Non-pigmented ciliary epithelial cell (primary cell): ENCODE measurements at places on chromosomes 1 and 21.
A peak's percentile ranks its signal among the peaks of the same experiment; 100 is the strongest.

DNA sequence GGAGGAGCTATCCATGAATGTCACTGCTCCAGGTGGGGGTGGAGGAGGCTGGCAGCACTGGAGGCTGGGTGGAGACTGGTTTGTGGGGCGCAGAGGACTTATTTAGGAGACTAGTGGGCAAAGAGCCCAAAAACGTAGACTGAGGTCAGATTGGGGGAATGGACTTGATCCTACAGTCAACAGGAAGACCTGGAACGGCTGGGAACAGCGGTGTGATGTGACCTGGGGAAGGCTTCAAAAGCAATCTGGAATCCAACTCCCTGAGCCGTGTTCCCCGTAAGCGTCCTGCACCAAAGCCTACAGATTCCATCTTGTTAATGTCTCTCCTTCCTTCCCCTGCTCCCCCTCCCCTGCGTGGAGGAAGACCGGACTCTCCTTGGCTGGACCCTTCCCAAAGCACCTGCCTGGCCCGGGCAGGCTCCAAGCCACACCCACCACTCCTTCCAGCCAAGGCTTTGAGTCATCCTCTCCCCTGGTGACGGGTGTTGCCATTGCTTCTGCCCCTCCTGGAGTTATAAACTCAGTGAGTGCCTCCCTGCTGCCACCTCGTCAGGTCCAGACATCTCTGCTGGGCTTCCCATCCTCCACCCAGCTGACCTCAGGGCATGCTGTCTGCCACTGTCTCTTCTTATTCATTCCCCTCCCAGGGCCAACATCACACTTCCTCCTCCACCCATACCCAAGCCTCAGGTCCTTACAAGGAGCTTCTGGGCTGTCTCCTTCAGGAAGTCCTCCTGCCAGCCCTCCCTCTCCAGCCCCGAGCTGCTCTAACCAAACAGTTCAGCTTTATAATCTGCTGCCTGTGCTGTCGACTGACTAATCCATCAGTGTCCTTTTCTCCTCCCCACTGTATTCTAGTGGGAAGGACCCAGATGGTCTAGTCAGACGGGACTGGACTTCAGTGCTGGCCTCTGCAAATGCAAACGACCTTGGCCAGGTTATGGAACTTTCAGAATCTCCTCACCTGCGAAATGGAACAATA lies 1.6 kb upstream of the CLSTN1 start:
- DNase-seq = no peak

- no peak for DNase-seq
These were observed 363.0 kb upstream of the DUSP10 start for GRCh38 chr1:222104694-222105392.

DNA sequence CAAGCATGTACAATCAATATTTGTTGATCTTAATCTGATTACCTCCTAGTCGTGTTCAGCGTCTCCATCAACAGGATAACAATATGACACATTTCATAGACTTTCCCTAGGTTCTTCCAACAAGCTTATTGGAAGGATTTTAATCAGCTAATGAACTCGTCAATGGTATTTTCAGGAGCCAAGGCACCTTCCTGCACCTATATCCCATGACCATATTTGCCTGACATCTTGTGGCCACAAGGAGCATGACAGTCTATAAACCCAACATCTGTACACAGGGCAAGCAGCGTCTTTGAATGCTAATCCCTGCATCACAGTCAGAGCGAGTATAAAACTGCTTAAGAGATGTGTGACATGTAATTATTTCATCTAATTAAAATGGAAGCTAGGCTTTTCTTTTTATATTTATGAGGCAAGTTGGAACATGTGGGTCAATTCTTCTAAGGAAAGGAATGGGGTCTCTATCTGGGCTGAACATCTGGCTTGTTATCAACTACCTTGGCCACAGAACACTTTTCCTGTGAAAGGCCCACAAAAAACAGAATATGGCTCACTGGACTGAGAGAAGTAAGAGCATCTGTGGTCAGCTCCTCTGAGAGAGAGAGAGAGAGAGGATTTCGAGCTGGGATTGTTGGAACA lies 388.8 kb downstream of the NTNG1 start:
- peak; percentile 17 for DNase-seq

DNA sequence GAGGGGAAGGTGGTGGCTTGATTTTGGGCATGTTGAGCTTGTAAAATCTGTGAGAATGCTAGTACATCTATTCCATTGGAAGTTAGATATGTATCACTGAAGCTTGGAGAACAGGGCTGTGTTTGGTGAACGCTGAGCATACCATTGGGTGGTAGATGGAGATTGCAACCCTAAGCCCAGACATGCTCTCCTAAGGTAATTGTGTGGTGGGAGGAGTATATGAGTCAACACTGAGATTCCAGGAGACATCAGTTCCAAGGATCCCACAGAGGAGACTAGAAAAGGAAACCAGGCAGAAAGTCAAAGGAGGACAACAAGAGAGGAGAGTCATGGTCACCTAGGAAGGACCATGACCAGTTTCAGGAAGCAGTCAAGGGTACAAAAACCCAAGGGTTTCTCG lies 60.4 kb downstream of the KIF21B start:
- DNase-seq = no peak

GRCh38 chr1:233972951-233973635 lies 68.6 kb downstream of the SLC35F3 start:
- no peak for DNase-seq

DNA sequence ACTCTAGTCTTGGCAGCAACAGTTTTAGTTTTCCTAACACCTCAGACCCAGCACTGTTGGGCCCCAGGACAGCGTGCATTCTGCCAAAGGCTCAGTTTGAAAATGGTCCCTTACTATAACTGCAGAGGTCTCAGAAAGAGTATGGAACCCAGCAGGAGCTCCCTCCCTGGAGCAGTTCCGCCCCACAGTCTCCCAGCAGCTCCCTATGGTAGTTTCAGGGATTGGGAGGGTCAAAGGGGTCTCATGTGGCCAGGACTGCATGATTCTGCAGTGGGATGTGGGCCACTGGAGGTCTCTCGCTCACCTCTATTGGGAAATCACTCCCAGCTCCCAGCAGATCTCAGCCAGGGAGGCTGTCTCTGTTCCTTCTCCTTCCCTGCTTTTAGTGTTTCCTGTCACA lies 12.3 kb downstream of the LY9 start:
- DNase-seq = no peak

DNA sequence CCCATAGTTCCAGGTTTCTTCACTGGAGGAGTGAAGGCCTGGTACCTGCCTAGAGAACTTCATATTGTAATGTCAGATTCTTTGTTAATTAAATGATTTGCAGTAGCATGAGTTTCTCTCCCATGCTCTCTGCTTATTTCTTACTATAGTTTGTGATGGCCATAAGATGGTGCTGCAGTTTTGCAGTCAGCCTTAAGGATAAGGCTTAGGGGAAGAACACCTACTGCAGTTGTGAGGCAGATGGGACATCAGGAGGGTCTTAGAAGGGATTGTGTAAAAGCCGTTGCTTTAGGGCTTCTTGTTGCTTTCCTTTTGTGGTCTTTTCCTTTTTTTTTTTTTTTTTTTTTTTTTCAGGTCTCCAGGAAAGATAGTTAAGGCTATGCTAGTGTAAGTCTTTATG lies 61.8 kb downstream of the MACF1 start:
- DNase-seq = no peak

DNA sequence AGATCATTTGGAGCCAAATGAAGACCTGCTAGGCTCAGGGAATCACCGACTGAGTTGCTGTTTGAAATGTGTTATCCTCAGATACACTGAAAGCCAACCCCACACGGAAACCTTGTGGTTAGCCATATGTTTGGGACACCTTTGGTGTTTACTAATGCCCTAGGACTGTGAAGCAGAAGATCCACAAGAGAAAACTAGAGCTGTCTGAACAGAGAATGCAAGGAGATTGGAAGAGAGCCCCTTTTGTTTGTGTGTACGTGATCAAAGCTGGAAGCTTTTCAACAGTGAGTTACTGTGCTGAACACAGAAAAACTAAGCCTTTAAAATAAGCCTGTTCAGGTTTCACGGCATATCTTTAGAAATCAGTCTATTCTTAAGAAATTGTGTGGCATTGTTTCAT lies 908.2 kb upstream of the ADGRL2 start:
- DNase-seq = no peak

DNA sequence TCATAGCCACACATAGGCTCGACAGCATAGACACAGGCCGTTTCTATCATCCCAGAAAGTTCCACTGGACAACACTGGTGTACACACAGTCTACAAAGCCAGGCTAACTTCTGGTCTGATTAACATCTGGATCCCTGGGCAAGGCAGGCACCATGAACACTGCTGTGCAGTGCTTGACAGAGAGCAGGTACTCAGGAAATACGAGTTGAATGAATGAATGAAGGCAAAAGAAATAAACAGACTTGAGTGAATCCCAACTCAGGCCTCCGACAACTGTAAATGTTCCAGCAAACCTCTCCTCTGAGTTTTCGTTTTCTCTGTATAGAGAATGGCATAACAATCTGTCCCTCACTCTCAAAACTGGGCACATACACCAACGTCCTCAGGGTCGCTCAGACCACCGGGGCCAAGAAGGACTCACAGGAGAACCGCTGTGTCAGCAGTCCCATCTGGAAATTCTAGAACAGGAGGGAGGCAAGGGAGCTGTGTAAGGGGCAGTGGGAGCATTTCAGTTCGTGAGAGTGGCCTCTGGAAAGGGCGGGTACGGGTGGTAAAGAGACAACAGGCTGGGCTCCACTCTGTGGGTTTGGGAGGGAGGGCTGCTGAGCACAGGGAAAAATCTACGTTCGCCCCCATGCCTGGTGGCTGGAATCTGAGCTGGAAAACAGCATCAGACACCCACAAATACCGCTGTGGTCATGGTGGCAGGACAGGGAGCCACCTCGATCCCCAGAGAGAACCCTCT lies 15.1 kb upstream of the ECE1 start:
- no peak for DNase-seq

DNA sequence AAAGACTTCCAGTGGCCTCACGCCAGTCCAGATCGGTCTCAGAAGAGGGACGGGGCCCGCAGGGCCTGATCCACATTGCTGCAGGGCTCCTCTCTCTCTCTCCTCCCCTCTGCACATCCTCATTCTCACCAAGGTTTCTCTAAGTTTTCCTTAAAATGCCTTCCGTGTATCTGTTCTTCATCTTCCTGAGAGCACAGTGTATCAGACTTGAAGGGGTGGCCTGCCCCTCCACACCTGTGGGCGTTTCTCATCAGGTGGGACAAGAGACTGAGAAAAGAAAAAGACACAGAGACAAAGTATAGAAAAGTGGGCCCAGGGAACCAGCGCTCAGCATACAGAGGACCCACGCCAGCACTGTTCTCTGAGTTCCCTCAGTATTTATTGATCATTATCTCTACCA lies 66.4 kb downstream of the PRKAB2 start:
- DNase-seq = no peak

DNA sequence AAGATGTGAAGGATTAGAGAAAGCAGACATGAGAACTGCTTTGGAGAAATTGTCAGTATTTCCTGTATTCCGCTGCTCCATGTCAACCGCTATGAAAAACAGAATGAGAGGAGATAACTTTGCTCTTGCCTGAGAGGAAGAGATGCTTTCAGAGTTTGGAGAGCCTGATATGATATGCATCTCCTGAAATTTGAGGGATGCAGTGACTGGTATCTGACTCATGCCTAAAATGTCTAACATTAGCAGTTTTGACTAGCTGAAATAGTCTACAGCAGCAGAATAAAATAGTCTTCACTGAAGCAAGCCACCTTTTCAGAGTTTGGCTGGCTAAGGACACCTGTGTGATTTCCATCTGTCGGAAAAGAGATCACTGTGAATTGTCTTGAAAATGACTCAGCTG lies 165.8 kb upstream of the LRRC7 start:
- DNase-seq = no peak

DNA sequence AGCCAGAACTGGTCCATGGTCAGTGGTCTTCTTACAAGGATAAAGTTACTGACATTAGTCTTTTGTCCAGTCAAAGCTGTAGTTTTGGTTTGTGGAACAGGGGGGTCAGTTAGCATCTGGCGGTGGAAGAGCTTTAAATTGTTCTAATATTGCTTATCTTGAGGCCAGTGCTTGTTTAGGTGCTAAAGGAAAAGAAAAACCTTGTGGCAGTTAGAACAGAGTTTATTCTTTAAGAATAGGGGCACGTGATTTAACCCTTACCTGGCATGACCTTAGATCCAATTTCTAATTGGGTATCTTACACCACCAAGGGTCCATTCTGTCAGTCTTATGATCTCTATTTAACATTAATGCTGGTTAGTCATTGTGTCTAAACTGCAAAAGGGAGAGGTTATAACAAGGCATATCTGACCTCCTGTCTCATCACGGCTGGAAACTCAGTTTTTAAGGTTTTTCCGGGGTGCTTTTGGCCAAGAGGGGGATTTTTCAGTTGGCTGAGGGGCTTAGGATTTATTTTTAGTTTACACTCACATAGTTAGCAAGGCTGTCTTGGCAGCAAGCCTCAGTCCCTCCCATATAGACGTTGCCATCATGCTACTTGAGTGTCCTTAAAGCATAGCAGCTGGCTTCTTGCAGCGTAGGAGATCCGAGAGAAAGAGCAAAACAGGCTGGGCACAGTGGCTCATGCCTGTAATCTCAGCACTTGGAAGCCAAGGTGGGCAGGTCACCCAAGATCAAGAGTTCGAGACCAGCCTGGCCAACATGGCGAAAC lies 60.1 kb upstream of the FAM89A start:
- no peak for DNase-seq
